ENCODE measurements at places on chromosomes 2 and 18.

DNA sequence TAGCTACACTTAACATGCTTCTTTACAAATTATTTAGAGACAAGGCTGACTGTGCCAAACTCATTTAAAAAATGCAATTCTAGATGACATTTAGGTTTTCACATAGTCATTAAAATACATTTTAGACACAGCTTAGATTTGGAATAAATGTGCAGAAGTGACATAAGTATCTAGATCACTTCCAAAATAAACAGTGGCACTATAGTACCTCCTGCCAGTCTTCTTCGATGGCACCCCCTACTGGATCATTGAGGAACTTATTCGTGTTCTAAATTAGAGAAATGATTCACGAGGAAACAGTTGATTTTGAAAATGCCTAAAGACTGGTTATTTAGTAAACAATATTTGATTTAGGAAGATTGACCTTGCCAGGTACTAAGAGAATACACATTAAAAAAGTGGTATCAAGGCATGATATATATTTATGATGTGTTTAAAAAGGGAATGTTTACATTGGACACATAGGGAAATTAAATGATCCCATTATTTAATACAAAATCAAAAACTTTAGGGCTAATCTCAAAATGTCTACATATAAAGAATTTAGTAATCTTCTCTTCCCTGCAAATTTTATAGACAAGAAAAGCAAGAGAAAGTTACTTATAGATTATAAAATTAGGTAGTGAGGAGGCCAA, 323.9 kb downstream of the XIRP2 start:
- DNase-seq = no peak

GRCh38 chr2:20643060-20643459, 7.8 kb downstream of the HS1BP3 start:
- no peak for DNase-seq

GRCh38 chr2:128016620-128017019, 11.2 kb downstream of the SAP130 start:
- no peak for DNase-seq

GRCh38 chr2:8022908-8023640, 658.8 kb upstream of the ID2 start:
- DNase-seq = no peak

DNA sequence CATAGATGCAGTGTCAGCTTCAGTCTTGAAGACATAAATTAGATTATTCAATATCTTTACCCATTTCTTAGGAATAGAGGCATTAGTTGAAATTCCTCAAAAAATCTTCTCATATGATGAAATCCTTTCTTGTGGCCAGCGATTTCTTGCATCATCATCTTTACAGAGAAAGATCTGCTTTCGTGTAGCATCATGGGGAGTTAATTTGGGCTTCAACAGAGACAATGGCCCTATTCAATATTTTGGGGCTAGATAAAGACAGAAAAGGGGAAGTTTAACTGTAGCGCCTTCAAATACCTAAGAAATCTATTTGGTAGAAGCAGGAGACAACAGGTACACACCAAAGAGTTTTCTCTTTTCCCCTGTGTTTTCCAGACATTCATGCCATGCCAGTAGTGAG, 73.8 kb downstream of the TGFA start:
- DNase-seq = no peak
